ENCODE measurements at places on chromosomes 16 and 17. TPM values are rescaled to one million over a fixed set of nuclear protein-coding genes. Genes with fewer than 3 reads are reported as not detected.

NHLRC4 gene
- total RNA-seq: 0.10 TPM

HOXB13 gene
- total RNA-seq: not detected

SLC6A4 gene
- total RNA-seq: 0.12 TPM

SDR42E2 gene
- not detected for total RNA-seq

ADAD2 gene
- total RNA-seq: not detected

RAB11FIP4 gene
- 3.1 TPM for total RNA-seq

DYNLRB2 gene
- total RNA-seq: not detected

TSPOAP1 gene
- 8.8 TPM for total RNA-seq

NPIPA8 gene
- 0.62 TPM for total RNA-seq

ITGB4 gene
- 26.9 TPM for total RNA-seq

IRX5 gene
- 0.27 TPM for total RNA-seq

ABCA8 gene
- total RNA-seq: 72.2 TPM

DOC2A gene
- total RNA-seq: 0.63 TPM

NME2 gene
- 359 TPM for total RNA-seq

FAM20A gene
- 9.0 TPM for total RNA-seq

RAP1GAP2 gene
- 57.6 TPM for total RNA-seq

PLA2G10 gene
- not detected for total RNA-seq

NBR1 gene
- 87.2 TPM for total RNA-seq

NPW gene
- not detected for total RNA-seq

KRT31 gene
- not detected for total RNA-seq

PLXDC1 gene
- total RNA-seq: 18.0 TPM

QRICH2 gene
- 1.9 TPM for total RNA-seq

MT1M gene
- total RNA-seq: 50.8 TPM

GAST gene
- total RNA-seq: not detected

KRT14 gene
- total RNA-seq: 0.58 TPM

CD300E gene
- 1.4 TPM for total RNA-seq

ZKSCAN2 gene
- 5.8 TPM for total RNA-seq
